ENCODE measurements at places on chromosomes 7 and 10.

DNA sequence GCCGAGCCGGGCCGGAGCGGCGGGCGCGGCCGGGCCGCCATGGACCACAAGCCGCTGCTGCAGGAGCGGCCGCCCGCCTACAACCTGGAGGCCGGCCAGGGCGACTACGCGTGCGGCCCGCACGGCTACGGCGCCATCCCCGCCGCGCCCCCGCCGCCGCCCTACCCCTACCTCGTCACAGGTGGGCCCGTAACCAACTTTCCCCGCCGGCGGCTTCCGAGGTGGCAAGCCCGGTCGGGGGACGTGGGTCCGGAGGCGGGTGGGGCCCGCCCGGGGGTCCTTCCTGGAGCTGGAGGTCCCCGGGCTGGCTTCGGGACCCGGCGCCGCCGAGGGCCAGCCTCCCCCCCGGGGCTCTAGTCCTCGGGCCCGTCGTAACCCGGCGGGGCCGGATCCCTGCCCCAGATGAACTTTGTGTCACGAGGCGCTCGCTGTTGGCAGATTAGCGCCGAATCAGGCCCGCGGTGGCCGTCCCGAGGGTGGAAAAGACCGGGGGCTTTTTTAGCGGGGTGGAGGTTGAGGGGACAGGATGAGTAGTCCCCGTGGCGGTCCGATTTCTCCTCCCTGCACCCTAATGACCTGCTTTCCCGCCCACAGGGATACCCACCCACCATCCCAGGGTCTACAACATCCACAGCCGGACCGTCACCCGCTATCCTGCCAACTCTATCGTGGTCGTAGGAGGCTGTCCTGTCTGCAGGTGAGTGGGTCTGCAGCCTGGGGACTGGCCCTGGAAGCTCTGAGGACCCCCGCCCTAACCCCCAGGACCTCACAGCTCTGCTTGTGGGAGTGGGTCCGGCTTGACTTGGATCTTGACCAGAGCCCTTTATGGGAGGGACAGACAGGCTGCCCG lies 496 bp downstream of the BRI3 start:
- peak; percentile 17 for DNase-seq

DNA sequence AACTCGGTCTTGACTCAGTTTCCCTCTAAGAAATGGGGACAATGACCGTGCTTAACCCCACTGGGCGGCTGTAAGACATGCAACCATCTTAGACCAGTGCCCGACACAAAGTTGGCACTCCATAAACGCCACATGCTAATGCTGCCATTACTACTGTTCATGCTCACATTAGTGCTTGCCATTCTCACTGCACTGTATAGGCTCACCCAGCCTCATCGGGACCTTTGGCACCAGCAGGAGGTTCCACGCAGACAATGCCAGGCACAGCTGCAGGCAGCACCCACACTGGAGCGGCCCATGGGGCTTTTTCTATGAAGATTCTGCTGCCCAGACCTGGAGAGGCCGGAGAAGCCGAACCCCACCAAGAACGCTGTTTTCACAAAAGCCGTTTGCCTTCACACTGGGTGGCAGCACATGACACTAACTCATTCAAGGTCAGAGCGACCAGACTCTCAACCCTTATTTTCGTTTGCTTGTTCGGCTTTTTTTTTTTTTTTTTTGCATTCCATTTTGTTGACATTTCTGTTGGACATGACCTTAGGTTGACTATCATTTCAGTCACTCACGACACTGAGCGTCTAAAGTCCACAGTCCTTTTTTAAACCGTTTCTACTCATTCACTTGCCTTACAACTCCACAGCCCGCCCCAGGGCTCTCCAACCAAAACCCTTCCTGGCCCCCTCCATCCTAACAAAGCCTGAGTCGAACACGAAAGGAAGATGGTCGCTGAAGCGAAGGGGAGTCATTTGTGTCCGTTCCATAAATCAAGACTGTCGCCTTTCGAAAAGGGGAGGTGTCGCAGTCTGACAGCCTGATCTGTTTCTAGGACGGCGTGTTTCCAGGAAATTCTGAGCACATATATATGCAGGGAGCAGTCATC lies 124.4 kb upstream of the RNF32 start:
- DNase-seq = no peak

DNA sequence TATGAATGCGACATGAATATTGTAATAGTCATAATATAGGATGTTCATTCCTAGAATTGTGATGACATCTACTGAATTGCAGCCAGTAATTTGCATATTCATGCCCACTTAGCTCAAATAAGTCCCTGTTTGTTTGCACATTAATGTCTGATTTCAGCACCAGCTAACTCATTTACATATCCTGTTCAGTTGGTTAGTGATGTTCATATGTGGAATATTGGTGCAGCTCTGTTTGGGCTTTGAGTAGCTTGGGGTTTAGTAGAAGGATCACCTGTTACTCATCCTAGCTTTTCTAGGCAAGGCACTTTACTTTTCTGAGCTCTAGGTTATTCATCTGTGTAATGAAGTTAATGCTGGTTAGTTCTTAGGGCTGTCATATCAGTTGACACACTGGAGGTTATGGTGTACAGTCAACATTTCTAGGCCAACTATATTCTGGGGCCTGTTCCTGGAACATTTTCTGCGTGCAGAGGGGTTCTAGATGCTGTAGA lies 238.4 kb downstream of the EXOC4 start:
- DNase-seq = no peak

DNA sequence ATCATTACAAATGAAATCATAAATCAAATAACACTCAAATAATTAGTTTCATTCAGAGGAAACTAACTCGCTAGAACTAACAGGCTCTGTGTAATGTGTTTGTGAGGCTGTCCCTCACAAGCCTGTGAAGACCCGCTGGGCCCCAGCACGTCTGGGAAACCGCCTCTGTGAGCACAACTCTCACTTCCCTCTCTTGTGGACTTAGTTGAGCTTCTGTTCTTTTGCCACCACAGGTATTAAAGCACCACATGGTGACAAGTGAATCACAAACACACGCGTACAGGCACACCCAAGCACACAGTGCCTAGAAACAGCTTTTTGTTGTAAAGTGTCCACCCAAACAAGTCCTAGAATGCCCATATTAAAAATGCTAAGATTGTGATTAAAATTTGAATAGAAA lies 51.0 kb downstream of the ZNF777 start:
- DNase-seq = no peak

DNA sequence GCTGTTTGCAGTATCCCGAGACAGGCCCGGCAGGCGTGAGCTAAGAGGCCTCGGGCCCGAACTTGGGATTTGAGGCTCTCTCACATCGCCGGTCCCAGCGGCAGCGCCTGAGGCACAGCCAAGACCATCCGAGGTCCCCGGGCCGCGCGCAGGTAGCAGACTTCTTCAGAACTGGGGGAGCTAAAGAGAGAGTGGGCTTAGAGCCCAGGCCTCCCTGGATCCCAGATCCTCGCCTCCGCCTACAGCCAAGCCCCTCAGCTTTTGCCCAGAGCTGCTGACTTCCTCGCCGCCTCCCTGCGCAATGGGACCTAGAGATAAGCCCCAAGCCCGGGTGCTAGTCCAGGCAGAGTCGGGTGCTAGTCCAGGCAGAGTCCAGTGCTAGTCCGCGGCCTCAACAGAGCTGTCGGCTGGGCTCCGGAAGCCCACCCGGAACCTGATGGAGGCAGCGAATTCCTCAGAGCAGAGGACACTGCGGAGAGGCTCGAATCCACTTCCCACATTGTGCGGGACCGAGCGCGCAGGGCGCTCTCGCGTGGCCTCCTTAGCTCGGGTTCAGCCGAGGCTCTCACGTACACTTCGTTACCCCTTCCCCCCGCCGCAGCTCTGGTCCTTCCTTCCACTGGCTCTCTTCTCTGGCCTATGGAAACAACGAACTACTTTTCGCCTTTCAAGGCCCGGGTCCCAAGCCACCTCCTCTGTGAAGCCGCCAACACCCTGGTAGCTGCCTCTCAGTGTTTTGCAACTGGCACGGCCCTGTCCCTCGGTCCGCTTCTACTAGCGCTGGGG lies 5.8 kb downstream of the LBX1 start:
- DNase-seq = no peak

DNA sequence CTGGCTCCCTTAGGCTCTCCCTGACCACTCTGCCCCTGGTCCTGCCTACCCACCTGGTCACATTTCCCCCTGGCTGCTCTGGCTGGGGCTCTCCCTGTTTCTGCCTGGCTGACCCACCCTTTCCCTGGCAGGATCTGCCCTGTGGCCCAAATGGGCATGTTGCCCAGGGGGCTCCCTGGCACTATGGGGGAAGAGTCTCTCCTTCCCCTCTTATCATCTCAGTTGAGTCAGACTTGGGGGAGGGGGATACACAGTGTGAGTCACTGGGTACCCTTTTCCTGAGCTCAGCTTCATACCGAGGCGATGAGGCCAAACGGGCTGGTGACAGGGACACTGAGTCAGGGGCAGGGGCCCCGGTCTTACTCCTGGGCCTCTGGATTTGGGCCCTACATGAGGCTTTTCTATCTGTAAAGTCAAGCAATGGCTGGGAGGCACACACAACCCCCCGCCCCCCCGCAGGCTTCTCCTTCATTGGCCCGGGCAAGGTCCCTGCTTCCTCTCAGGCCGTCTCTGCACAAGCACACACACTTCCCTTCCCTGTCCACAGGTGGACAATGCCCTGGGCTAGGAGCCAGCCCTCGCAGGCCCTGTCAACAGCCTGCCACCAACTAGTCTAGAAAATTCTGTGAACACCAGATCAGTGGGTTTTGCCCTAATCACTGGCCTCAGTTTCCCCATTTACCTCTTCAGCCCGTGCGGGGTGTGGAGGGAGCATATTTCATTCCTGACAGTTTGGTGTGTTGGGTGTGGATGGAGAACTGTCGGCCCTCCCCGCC lies 627 bp upstream of the FLNC start:
- no peak for DNase-seq

DNA sequence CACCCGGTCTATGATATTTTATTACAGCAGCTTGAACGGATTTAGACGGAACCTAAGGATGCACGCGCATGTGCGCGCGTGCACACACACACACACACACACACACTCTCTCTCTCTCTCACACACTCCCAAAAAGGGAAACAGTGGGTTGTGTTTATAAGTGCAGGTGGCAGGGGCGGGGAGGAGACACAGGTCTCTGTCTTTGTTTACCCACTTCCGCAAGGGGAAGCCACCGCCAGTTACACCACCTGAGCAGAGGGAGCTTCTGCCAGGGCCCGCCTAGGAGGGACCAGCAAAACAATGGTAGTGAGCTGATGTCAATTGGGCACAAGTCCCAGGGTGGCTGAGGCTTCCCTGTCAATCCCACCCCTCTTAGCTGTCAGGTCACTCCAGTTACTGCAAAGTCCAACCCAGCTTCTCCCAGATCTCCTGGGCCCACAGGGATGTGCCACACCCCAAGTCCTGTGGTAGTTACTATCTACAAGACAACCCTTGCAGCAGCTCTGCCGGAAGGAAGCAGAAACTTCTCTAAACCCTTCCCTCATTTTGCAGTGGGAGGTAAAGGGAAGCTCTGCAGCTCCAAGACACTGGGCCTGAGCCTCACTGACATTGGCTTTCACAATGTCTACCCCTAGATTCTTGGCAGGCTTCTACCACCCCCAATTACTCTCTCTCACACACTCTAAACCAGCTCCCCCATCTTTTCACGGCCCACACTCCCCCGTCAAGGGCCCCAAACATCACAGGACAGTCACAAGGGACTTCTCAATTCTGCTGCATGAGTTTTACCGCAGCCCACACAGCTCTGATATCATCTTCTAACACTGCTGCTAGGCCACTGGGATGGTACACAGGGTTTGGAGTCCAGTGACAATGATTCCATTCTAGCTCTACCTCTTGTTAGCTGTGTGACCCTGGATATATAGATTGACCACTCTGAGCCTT lies 17.6 kb downstream of the ANXA11 start:
- peak; percentile 81 for DNase-seq

GRCh38 chr7:82723411-82723810 lies 279.8 kb upstream of the CACNA2D1 start:
- no peak for DNase-seq

- no peak for DNase-seq
Observed at GRCh38 chr7:52498366-52498765, 537.1 kb upstream of the POM121L12 start.

DNA sequence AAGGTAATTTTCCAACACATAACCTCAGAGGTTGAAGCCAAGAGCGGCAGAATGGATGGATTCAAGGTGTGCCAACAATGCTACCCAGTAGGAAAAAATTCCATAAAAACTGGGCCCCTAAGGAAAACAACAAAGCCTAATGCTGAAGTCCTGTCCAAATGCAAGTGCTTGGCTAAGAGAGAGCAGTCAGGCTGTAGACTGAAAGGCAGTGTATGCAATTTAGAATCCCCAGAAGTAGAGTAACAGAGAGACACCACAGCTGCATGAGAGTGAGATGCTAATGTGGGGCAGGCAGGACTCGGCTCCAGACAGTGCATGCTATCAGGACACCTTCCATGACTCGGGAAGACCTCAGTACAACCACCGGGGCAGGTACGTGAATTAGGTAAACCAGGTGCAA lies 124.5 kb downstream of the ZFAND4 start:
- no peak for DNase-seq

- no peak for DNase-seq
Observed at GRCh38 chr10:116888380-116889055, 39.2 kb downstream of the ENO4 start.
